ENCODE measurements at places on chromosomes 13 and 19. TPM values are rescaled to one million over a fixed set of nuclear protein-coding genes. Genes with fewer than 3 reads are reported as not detected.

- DNase-seq, result no peak
Measured at GRCh38 chr19:56778351-56778750, 62.2 kb downstream of the PEG3 start.

DNA sequence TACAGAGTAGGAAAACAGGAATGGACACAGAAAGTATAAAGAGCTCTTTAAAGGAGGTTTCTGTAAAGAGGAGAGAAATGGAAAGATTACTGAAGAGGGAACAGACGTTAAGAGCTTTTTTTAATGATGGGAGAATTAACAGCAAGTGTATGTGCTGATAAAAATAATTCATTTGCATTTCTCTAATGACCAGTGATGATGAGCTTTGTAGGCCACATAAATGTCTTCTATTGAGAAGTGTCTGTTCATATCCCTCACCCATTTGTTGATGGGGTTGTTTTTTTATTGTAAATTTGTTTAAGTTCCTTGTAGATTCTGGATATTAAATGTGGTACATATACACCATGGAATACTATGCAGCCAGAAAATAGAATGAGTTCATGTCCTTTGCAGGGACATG, 40.0 kb downstream of the MYO16 start:
- DNase-seq, result no peak

DNA sequence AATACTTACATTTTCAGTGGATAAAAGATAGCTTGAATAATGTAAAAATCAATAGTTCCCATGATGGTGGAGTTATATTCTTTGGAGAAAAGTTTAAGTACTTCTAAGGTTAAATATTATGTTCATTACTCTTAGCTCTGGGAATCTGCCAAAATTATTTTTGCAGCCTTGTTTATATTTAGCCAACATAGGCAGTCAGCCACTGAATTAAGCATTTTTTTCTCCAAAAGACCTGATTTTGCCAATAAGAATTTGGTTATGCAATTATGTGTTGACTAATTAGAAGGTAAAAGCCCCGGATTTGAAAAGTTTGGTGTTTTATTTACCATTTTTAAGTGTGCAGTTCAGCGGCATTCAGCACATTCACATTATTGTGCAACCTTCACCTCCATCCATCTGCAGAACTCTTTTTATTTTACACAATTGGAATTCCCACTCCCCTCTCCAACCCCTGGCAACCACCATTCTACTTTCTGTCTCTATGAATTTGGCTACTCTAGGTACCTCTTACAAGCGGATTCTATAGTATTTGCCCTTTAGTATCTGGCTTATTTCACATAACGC, 90.1 kb upstream of the C1QTNF9B start:
- DNase-seq, result no peak

DNA sequence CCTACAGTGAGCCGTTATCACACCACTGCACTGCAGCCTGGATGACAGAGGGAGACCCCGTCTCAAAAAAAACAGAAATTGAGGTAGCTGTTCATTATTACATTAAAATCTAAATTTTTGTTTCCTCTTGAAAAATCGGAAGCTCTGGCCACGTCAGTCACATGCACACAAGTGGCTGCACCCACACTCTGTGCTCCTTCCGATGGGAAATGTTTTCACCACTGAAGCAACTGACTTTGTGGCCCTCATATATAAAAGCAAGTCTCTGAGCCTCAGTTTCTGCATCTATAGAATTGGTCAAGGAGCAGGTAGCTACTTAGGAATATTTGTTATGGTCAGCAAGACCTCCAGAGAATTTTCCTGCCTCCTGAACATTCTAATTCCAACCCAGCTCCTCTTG, 4.5 kb downstream of the LRRC25 start:
- DNase-seq, result no peak

- DNase-seq, result no peak
Measured at GRCh38 chr13:79387853-79388252, 18.2 kb downstream of the RBM26 start.

- DNase-seq, result no peak
Measured at GRCh38 chr13:51481656-51482055, 28.8 kb upstream of the INTS6 start.

HIPK4 gene
- not detected for total RNA-seq

ADM5 gene
- 1.9 TPM for total RNA-seq

Measured in epithelial cell of proximal tubule (primary cell).